Activated CD8-positive, alpha-beta T cell treated with anti-CD3 and anti-CD28 coated beads for 36 hours (primary cell): ENCODE measurements at places on chromosomes 3 and 15.

- no peak for DNase-seq
Measured at GRCh38 chr3:171178714-171179113, 152.2 kb upstream of the SLC2A2 start.

- no peak for DNase-seq
Measured at GRCh38 chr3:28905798-28906197, 375.1 kb upstream of the RBMS3 start.

GRCh38 chr3:193483988-193484539 lies 70.6 kb downstream of the ATP13A4 start:
- DNase-seq: no peak

DNA sequence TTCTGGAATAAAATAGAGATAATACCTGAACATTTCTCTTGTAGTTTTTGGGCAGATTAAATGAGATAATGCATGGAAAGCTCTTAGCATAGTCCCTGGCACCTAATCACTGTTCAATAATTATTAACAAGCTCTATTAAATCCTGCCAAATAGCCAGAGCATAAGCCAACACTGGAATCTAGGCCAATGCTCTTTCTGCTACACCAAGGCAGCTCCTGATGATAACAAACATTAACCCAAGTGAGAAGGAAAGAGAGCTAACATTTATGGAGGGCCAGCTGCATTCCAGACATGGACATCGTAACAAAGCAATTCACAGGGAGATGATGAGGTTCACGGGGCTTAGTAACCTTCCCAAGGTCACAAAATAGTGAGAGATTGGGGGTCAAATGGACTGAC lies 23.3 kb downstream of the LARP6 start:
- DNase-seq: no peak

DNA sequence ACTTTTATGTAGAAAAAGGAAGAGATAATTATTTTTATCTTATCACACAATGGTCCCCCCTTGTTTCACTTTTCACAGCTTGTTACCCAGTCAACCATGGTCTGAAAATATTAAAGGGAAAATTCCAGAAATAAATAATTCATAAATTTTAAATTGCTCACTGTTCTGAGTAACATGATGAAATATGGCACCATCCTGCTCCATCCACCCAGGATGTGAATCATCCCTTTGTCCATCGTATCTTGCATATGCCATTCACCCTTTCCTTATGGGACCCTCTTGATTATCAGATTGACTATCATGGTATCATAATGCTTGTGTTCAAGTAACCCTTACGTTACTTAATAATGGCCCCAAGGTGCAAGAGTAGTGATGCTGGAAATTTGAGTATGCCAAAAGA lies 43.7 kb downstream of the ANKRD28 start:
- no peak for DNase-seq
